Mesendoderm (in vitro differentiated cells): ENCODE measurements at places on chromosomes 7 and 10.

DNA sequence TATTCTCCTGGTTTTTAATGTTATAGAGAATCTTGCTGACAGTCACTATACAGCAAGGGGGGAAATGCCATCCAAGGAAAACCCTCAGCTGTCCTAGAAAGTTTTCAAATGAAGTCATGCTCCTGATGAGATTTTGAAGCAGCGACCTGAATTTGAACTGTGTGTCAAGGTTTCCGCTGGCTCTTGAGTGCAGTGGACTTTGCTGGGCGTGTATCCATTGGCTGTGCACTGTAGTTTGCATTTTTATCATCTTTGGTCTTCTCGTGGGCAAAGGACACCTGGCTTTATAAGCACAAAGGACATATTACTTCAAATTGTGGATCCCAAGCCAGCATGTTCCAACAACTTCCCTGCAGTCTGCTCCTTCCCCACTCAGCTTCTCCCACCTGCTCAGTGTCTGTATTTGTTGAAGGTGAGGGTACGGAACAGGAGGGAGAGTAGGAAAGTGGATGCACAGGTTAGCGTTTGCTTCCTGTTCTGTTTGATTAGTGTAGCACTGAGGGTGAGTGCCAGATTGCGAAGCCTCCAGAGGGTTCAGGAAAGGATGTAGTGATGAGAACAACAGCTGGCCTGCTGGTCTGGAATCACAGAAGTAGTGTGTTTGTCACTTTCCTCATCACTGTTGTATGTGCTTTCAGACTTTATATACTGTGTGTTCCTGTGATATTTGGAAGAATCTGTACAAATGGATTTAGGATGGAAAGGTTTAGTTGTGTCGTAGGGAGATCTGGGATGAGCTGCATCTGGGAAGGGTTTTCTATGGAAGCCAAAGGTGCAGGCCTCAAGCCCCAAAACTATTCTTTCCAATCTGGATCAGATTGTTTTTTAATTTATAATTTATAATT lies 204.8 kb downstream of the BMPER start:
- H3K27ac ChIP-seq = no peak overlapping the region
- H3K4me3 ChIP-seq = no peak overlapping the region
- H3K4me1 ChIP-seq = no peaks in the 10 kb centered on the region
- DNase-seq = no peak

- H3K4me3 ChIP-seq = no peak overlapping the region
- no peak for DNase-seq
- H3K27ac ChIP-seq = no peak overlapping the region
- no peaks in the 10 kb centered on the region for H3K4me1 ChIP-seq
- H3K27me3 ChIP-seq = no peaks in the 10 kb centered on the region
Observed at GRCh38 chr10:53239873-53240272, 467.3 kb upstream of the MBL2 start.

DNA sequence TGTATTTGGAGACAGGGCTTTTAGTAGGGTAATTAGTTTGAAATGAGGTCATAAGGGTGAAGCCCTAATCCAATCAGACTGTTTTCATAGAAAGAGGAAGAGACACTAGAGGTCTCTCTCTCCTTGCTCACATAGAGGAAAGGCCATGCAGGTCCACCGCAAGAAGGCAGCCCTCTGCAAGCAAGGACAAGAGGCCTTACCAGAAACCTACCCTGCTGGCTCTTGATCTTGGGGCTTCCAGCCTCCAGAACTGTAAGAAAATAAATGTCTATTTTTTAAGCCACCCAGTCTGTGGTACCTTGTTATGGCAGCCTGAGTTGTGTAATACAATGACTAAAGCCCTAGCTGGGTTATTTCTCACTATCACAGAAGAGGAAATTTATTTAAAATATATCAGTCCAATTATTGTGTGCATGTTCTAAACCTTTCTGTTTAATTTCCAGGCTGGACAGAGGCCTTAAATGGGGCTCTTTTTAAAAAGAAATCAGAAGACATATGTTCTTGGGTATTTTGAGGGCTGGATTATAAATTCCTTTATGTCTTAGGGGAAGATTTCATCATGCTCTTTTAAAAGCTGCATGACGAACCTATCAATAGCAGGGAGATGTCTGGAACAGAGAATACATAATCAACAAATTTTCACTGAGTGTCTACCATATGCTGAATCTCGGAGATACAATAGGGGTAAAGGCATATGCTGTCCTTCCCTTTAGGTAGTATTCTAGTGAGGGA lies 12.9 kb upstream of the TMEM26 start:
- DNase-seq = peak; percentile 59
- H3K4me3 ChIP-seq = no peak overlapping the region
- no peak overlapping the region for H3K27ac ChIP-seq
- no peaks in the 10 kb centered on the region for H3K27me3 ChIP-seq
- no peaks in the 10 kb centered on the region for H3K4me1 ChIP-seq
- H3K36me3 ChIP-seq = no peaks in the 10 kb centered on the region

- H3K27me3 ChIP-seq = no peaks in the 10 kb centered on the region
- no peaks in the 10 kb centered on the region for H3K4me1 ChIP-seq
- no peak overlapping the region for H3K27ac ChIP-seq
- no peaks in the 10 kb centered on the region for H3K36me3 ChIP-seq
- no peak overlapping the region for H3K4me3 ChIP-seq
- DNase-seq = no peak
Observed at GRCh38 chr10:96263669-96264068, 7.7 kb downstream of the BLNK start.

GRCh38 chr10:822661-823367 lies 108.7 kb downstream of the LARP4B start:
- no peak overlapping the region for H3K4me3 ChIP-seq
- peaks cover 33% of the 10 kb centered on the region for H3K36me3 ChIP-seq
- no peaks in the 10 kb centered on the region for H3K4me1 ChIP-seq
- no peak for DNase-seq

GRCh38 chr10:69636626-69637605 lies 6.9 kb downstream of the FAM241B start:
- H3K27ac ChIP-seq = no peak overlapping the region
- no peaks in the 10 kb centered on the region for H3K27me3 ChIP-seq
- peak; percentile 56 for DNase-seq
- no peaks in the 10 kb centered on the region for H3K4me1 ChIP-seq
- no peaks in the 10 kb centered on the region for H3K36me3 ChIP-seq

GRCh38 chr10:79396520-79396919 lies 48.9 kb downstream of the ZCCHC24 start:
- no peaks in the 10 kb centered on the region for H3K36me3 ChIP-seq
- no peaks in the 10 kb centered on the region for H3K27me3 ChIP-seq
- H3K4me3 ChIP-seq = no peak overlapping the region
- peaks cover 7% of the 10 kb centered on the region for H3K4me1 ChIP-seq
- H3K27ac ChIP-seq = no peak overlapping the region
- DNase-seq = no peak

DNA sequence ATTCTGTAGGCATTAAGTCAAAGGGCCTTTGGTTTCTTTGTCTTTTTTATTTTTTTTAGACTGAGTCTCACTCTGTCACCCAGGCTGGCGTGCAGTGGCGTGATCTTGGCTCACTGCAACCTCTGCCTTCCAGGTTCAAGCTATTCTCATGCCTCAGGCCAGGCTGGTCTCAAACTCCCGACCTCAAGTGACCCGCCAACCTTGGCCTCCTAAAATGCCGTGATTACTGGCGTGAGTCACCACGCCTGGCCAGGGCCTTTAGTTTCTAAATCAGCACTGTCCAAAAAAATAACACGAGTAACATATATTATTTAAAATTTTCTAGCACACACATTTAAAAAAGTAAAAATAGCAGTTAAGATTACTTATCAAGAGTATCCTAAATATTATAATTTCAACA lies 11.1 kb upstream of the ACSL5 start:
- H3K27me3 ChIP-seq = no peaks in the 10 kb centered on the region
- no peak for DNase-seq
- H3K4me3 ChIP-seq = no peak overlapping the region
- no peaks in the 10 kb centered on the region for H3K36me3 ChIP-seq
- H3K27ac ChIP-seq = no peak overlapping the region

DNA sequence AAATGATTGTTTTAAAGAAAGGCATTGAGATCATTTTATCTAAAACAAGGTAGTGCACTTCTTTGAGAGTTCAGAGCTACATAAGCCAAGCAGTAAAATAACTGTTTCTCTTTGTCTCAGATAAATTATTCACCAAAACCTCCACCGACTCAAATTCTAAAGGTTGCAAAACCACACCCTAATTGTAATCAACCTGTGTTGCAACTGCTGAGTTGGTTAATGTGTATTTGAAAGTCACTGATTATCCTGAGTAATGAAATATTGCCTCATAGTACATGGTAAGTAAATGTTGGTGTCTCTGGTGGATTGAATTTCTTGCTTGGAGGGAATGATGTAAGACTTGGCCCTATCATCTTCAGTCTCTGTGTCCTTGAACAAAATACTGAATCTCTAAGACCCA lies 35.9 kb upstream of the CYP2C9 start:
- H3K4me3 ChIP-seq = no peak overlapping the region
- no peaks in the 10 kb centered on the region for H3K36me3 ChIP-seq
- H3K27ac ChIP-seq = no peak overlapping the region
- no peaks in the 10 kb centered on the region for H3K4me1 ChIP-seq

GRCh38 chr7:142401951-142402350 lies 144.1 kb upstream of the PRSS58 start:
- H3K27ac ChIP-seq = no peak overlapping the region
- H3K4me3 ChIP-seq = no peak overlapping the region
- no peak for DNase-seq
- no peaks in the 10 kb centered on the region for H3K4me1 ChIP-seq
- H3K36me3 ChIP-seq = no peaks in the 10 kb centered on the region
- H3K27me3 ChIP-seq = no peaks in the 10 kb centered on the region

- H3K27me3 ChIP-seq = no peaks in the 10 kb centered on the region
- H3K4me3 ChIP-seq = no peak overlapping the region
- no peak for DNase-seq
- H3K27ac ChIP-seq = no peak overlapping the region
- H3K36me3 ChIP-seq = no peaks in the 10 kb centered on the region
Observed at GRCh38 chr7:87316097-87316700, 29.3 kb upstream of the CROT start.

DNA sequence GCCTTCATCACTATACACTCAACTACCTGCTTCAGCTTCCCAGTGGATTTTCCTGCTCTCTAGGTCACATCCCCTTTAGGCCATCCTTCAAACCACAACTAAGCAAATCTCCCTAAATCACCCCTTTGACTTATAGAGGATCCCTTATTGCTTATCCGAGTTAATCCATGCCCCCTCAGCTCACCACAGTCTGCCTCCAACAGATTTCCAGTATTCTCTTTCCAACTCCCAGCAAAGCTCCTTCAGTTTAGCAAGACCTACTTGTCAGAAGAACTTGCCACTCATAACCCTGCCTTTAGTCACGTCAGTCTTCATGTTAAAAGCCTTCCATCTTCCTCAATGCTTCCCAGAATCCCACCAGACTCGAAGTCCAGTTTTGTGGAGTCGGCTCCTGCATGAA lies 38.6 kb downstream of the RAPGEF5 start:
- H3K4me1 ChIP-seq = peaks cover 8% of the 10 kb centered on the region
- no peak overlapping the region for H3K27ac ChIP-seq
- no peaks in the 10 kb centered on the region for H3K27me3 ChIP-seq
- no peak for DNase-seq
- H3K36me3 ChIP-seq = no peaks in the 10 kb centered on the region

DNA sequence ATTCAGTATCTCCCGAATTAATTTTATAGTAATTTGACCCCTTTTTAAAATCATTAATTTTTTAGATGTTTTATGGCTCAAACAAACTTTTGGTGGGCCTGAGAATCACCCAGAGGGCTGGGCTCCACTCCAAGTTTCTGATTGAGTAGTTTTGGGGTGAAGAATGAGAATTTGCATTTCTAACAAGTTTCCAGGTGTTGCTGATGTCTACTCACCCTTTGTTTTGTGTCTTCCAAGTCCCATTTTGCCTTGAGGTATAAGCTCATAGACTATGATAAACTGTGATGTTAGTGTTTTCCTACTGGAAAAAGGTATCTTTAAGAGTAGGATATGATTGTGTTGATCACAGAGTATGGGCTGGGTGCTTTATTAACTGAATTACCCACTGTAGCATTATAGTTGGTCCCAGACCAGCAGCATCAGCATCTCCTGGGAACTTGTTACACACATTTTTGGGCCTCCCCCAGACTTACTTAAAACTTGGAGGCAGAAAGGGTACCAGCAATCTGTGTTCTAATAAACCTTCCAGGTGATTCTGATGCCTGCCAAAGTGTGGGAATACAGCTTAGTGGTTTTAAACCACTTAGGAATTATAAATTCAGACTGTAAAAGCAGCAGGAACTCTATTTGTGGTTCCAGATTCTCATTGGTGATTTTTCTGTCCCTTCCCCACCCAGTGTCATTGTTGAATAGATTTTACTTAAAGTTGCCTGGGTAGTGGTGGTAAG lies 19.1 kb downstream of the ZNRF2 start:
- no peaks in the 10 kb centered on the region for H3K4me1 ChIP-seq
- H3K4me3 ChIP-seq = no peak overlapping the region
- DNase-seq = no peak
- no peaks in the 10 kb centered on the region for H3K36me3 ChIP-seq
- no peaks in the 10 kb centered on the region for H3K27me3 ChIP-seq

- no peaks in the 10 kb centered on the region for H3K4me1 ChIP-seq
- H3K4me3 ChIP-seq = no peak overlapping the region
- H3K36me3 ChIP-seq = no peaks in the 10 kb centered on the region
- no peak overlapping the region for H3K27ac ChIP-seq
- no peak for DNase-seq
Observed at GRCh38 chr7:151313857-151314256, 27.8 kb upstream of the NUB1 start.

GRCh38 chr10:113241599-113242360 lies 291.7 kb downstream of the TCF7L2 start:
- no peaks in the 10 kb centered on the region for H3K36me3 ChIP-seq
- no peaks in the 10 kb centered on the region for H3K27me3 ChIP-seq
- no peak overlapping the region for H3K27ac ChIP-seq
- no peak for DNase-seq

DNA sequence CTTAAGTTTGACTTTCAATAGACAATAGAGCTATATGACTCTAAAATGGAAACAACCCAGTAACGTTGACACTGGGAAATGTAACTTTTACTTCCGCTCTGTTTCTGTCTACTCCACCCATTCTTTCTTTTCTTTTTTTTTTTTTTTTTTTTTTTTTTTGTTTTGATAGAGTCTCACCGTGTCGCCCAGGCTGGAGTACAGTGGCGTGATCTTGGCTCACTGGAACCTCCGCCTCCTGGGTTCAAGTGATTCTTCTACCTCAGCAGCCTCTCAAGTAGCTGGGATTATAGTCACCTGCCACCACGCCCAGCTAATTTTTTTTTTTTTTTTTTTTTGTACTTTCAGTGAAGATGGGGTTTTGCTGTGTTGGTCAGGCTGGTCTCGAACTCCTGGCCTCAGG lies 13.9 kb downstream of the PRSS2 start:
- no peak overlapping the region for H3K4me3 ChIP-seq
- no peaks in the 10 kb centered on the region for H3K27me3 ChIP-seq
- H3K4me1 ChIP-seq = no peaks in the 10 kb centered on the region
- no peaks in the 10 kb centered on the region for H3K36me3 ChIP-seq

DNA sequence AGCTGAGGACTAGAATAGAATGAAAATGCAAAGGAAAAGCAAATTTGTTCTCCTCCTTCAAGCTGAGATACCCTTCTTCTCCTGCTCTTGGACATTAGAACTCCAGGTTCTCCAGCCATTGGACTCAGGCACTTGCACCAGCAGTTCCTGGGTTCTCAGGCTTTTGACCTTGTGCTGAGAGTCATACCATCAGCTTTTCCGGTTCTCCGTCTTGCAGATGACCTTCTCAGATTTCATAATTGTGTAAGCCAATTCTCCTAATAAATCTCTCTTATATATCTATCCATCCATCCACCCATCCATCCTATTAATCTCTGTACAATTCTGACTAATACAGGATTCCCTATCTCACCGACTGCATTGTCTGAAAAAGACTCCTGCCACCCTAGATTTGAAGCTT lies 108.3 kb downstream of the AHR start:
- H3K27ac ChIP-seq = no peak overlapping the region
- no peaks in the 10 kb centered on the region for H3K36me3 ChIP-seq
- H3K27me3 ChIP-seq = no peaks in the 10 kb centered on the region
- no peak overlapping the region for H3K4me3 ChIP-seq
- DNase-seq = no peak
- no peaks in the 10 kb centered on the region for H3K4me1 ChIP-seq
